ENCODE measurements at places on chromosomes 5 and 9.

DNA sequence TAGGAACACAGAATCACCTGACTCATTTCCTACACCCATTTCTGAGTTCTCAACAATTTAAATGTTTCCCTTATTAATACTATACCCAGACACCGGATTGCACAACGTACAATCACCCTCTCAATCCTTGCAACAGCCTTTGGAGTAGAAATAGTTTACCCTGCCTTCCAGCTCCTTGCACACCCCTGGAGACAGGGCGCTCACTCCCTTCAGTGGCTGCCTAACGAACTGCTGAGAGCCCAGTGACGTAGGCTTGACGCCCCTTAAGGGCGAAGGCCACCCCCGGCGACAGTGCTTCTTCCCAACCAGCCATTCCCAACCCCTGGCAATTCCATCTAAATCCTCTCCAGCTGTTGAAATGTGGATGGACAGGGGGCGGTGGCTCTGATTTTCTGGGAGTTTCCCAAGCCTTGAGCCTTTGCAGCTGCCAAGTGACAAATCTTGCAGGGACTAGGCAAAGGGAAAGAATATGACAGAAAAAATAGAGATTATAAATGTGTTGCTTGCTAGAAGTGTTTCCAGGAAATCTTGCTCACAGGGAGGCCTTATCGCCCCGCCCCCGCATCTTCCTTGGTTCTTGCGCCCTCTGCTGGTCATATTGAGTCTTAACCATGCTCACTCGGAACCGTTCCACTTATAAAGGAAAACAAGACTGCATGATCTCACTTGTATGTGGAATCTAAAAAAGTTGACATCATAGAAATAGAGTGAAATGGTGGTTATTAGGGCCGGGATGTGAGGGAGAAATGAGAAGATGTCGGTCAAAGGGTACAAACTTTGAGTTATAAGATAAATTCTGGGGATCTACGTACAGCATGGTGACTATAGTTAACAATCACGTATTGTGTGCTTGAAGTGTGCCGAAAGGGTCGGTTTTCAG, 7.6 kb upstream of the BARX1 start:
- DNase-seq: peak; percentile 66

- DNase-seq: no peak
Observed at GRCh38 chr9:71636143-71636839, 132.0 kb downstream of the CEMIP2 start.

DNA sequence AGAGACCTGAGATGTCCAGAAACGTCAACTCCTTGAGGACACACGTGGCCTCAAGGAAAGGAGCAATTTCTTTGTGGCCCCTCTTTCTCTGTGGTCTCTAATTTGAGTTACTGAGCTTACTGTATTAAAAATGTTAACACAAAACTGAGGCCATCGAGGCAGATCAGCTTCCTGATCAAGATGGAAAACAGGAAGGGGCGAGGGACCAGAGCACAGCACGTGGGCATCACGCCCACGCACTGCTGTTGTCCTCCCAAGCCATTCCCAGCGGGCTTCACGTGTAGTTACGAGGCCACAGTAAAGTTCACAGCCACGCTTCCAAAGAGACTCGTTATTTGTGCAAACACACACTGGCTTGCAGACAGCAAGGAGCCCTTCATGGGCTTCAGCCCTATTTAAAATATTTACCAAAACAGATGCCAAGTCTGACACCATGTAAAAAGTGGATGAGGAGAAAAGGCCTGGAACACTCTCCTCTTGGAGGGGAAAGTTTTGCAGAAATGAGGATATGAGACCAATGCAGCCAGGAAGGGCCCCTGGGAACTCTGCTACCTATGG, 149.5 kb downstream of the ROR2 start:
- DNase-seq: no peak

GRCh38 chr5:155926766-155927165, 400.2 kb upstream of the SGCD start:
- no peak for DNase-seq

DNA sequence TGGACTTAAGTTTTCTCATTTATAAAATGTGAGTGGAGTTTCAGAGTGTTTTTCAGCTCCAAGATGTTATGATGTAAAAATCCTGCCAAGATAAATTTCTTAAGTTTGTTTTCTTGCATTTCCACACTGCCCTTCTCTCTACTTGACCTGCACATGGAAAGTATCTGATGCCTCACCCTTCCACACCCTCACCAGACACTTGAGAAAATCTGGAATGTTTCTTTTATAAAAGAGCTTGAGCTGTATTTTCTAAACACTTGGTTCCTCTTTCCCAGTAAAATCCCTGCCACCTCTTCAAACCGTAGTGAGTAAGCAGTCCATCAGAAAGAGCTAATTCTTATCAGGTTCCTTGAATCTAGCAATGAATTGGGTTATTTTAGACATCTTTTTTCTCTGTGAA, 42.9 kb downstream of the FOXD1 start:
- no peak for DNase-seq

GRCh38 chr9:88821746-88822106, 169.5 kb upstream of the S1PR3 start:
- no peak for DNase-seq

GRCh38 chr9:129263836-129264235, 85.8 kb upstream of the IER5L start:
- DNase-seq: no peak

DNA sequence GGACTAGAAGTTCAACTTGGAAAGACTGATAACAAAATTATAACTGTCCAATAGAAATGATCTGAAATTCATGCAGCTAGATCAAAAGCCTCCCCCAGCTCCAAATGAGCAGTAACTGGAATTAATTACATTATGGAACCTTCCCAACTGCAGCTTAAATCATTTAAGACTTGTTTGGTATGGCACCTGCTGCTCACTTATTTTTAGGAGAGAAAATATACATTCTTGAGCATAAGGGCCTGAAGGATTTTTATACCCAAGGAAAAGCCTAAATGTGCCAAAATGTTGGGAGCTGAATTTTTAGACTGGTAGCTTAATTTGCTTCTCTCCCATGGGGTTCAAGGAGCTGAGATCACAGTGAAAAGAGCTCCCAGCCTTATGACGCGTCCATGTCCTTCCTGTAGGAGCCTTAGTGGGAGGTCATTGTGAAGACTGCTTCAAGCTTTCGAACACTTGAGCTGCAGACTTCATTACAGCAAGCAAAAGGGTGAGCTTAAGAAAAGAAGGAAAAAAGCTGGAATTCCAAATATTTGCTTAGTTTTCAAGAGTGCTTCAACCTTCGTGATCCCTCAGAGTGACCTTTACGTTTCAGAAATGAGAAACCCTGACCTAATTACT, 276.0 kb downstream of the DMAC1 start:
- no peak for DNase-seq

- no peak for DNase-seq
Observed at GRCh38 chr9:107390778-107391177, 98.8 kb downstream of the KLF4 start.

DNA sequence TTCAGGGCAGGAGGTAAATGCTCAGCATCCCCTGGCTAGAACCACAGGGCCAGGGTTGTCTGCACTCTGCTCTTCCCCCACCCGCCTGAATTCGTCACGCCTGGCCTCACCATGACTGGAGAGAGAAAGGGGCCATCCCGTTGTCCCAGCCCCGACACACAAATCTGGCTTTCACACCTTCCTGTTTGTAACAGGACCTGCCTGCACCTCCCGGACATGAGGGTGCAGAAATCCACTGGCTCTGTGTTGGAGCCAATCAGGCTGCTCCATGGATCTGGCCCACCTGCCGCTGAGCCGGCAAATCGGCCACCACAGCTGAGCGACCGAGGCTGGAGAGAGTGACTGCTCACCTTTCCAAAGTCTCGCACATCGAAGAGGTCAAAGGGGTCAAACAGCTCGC, 53.4 kb downstream of the VAV2 start:
- DNase-seq: no peak

GRCh38 chr9:19788152-19788551, 685 bp downstream of the SLC24A2 start:
- no peak for DNase-seq

- DNase-seq: no peak
Observed at GRCh38 chr5:58156361-58156760, 303.5 kb downstream of the PLK2 start.

- DNase-seq: no peak
Observed at GRCh38 chr9:70110194-70111041, 66.8 kb downstream of the MAMDC2 start.

DNA sequence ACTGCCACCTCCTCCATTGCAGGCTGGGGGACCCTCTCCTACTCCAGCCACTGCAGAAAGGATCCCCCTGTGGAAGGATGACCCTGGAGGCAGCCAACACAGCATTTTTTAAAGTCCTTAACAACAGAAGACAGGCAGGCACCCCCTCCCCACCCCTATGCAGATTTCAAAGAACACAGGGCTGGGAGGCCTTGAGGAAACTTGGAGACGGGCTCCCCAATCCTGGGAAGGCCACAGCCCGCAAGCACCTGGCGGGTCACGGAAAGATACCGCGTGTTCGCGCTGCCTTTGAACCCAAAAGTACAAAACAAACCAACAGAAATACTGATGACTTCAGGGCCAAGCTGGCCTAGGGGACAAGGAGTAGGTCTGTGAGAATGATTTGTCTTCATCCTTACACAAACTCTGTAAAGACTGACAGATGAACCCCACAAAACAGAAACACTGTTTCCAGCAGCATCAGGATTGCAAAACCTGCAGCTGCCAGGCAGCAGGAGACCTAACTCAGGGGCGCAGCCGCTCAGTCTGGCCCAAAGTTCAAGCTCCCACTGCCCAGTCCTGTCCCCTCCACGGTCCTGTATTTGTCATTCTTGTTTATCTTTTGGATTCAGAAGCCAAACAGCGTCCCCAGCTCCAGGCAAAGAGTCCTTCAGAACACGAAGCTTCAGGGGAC, 13.8 kb downstream of the VAV2 start:
- DNase-seq: no peak
